ENCODE measurements at places on chromosomes 2 and 18.

GRCh38 chr2:173122936-173123335, 47.3 kb downstream of the MAP3K20 start:
- no peak for DNase-seq

DNA sequence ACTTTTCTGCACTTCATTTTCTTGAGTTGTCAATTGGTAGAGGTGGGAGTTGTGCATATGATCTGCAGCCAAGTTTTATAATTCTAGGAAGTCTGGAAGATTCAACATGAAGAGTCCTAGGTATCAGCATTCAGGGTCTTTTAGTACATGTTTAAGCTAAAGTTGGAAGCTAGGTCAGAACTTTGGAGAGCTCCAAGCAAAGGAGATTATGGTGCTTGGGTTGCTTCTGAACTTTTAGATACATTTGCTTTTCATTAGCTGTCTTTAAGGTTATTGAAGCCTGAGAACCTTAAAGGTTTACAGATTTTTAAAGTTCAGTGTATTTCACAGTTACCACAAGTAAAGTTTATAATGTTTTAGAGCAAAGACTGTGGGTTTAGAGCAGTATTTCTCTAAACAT, 85.5 kb downstream of the EPC2 start:
- DNase-seq = no peak

DNA sequence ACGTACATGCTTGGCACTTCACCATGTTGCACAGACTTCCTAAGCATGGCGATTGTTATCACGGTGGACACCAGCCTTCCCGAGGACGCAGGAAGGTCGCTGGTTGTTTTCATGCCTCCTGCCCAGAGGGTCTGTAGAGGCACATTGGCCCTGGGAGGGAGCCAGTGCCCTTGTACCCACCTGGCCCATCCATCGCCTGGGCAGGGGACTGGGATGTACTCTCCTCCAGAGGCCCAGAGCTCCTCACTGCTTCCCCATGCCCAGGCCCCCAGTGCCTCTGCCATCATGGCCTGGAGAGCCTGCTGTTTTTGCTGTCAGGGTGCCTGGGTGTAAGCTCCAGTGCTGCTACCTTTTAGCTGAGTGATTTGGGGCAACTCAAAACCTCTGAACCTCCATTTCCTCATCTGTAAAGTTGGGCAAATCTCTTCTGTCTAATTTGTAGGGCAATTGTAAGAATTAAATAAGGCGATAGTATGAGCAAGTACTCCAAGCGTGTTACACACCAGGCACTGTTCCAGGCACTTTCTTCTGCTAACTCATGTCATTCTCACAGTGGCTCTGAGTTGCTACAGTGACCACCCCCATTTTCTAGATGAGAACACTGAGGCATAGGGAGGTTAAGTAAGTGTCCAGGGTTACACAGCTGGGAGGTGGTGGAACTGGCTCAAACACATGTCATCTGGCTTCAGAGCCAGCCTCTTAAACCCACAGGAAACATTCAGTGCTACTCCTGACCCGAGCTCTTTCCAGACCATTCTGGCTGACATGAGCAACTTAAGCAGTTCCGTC, 45.3 kb downstream of the GREB1 start:
- DNase-seq = no peak

DNA sequence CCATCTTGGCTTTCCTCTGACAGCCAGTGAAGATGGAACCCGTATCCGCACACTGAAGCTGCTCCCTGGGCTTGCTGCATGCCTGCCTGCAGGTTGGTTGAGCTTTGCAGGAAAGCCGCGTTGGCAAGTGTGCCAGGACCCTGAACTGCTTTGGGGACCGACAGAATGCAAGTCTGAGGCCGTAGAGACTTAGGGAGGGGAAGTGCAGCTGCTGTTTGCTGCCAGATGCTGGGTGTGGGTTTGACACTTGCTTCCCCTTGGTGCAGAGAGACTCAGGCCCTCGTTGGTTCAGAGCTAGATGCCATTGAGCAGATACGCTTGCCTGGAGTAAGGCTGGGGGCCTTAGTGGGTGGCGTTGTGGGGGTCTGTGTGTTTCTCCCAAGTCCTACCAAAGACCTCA, 13.1 kb upstream of the PHLPP1 start:
- DNase-seq = no peak

- no peak for DNase-seq
Measured at GRCh38 chr18:54433857-54434256, 76.2 kb downstream of the C18orf54 start.

- no peak for DNase-seq
Measured at GRCh38 chr2:21972586-21972985, 848.8 kb downstream of the TDRD15 start.
